ENCODE measurements at places on chromosomes 3 and 15. TPM values are rescaled to one million over a fixed set of nuclear protein-coding genes. Genes with fewer than 3 reads are reported as not detected.

BCL2A1 gene
- total RNA-seq: not detected

COL6A5 gene
- total RNA-seq: not detected

SAMD7 gene
- total RNA-seq: not detected

ROBO1 gene
- total RNA-seq: 21.8 TPM

MEX3B gene
- 11.5 TPM for total RNA-seq

TUSC7 gene
- total RNA-seq: not detected

CHST13 gene
- total RNA-seq: not detected

MAP1A gene
- total RNA-seq: 9.2 TPM

TLNRD1 gene
- total RNA-seq: 12.5 TPM

UBAP1L gene
- 0.16 TPM for total RNA-seq

GAP43 gene
- not detected for total RNA-seq

ROPN1 gene
- total RNA-seq: not detected

SLC27A2 gene
- not detected for total RNA-seq

TNK2 gene
- total RNA-seq: 10.1 TPM

COL7A1 gene
- total RNA-seq: 14.9 TPM

MINDY4B gene
- not detected for total RNA-seq

EXD1 gene
- total RNA-seq: not detected

WHAMM gene
- 2.4 TPM for total RNA-seq

MORC1 gene
- not detected for total RNA-seq

SYNPR gene
- not detected for total RNA-seq

PCOLCE2 gene
- total RNA-seq: 44.8 TPM

ELP6 gene
- total RNA-seq: 32.6 TPM

ANKUB1 gene
- not detected for total RNA-seq

COL6A6 gene
- total RNA-seq: 0.18 TPM

NEK10 gene
- total RNA-seq: 2.4 TPM

FEZF2 gene
- total RNA-seq: not detected

A4GNT gene
- not detected for total RNA-seq

CLDN1 gene
- total RNA-seq: 0.32 TPM

DPPA2 gene
- total RNA-seq: not detected

IL17RC gene
- 50.9 TPM for total RNA-seq

TP63 gene
- under 0.01 TPM for total RNA-seq

CIB1 gene
- 43.1 TPM for total RNA-seq

KLHDC8B gene
- total RNA-seq: 17.3 TPM

KBTBD8 gene
- 2.0 TPM for total RNA-seq

BRK1 gene
- 150 TPM for total RNA-seq

LMCD1 gene
- 81.0 TPM for total RNA-seq

DUOX1 gene
- total RNA-seq: not detected

AGBL1 gene
- not detected for total RNA-seq

NPAP1 gene
- not detected for total RNA-seq

Data from cardiac atrium fibroblast (primary cell).